ENCODE measurements at places on chromosomes 6 and 20.

DNA sequence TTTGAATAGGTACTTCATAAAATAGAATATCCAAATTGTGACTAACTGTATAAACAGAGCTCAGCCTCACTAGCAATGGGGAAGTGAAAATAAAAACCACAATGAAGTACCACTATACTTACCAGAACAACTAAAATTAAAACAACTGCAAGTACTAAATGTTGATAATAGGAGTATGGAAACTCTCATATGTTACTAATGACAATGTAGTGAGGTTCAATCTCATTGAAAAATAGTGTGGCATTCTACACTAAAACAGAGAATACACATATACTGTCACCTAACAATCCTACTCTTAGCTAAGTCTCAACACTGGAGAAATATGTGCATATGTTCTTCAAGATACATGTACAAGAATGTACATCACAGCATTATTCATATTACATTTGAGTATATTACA is 132.0 kb upstream of the CARMIL1 start:
- no peak for DNase-seq

DNA sequence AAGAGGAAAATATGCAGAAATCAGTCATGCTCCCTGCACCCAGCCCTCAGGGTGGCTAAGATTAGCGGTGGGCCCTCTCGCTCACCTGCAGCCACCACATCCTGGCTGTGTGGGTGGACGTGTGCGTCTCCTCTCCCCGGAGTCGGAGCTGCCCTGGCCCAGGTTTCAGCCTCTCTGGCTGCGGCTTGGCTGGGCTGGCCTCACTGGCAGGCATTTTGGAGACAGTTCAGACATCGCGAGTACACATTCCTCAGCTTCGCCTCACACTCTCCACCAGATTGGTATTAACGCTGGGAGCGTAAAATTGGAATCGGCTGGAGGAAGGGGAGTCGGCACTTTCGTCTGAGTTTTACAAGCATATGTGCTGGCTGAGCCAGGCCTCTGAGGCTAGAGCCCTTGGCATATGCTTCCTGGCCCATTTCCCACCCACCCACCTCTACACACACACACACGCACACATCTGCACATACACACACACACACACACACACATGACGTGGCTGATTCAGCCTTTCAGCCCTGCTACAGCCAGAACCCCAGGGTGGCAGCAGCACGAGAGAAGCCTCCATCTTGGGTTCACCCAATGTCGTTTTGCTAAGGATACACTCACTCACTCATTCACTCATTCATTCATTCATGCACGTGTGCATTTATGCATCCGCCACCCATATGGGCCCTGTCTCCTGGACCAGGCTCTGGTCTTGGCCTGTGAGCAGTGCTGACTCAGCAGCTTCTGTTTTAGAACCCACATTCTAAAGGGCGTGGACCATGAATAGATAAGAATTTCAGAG is 42.9 kb downstream of the BCAS4 start:
- no peak for DNase-seq

- no peak for DNase-seq
These were observed 9.9 kb upstream of the PCIF1 start for GRCh38 chr20:45924391-45925261.

DNA sequence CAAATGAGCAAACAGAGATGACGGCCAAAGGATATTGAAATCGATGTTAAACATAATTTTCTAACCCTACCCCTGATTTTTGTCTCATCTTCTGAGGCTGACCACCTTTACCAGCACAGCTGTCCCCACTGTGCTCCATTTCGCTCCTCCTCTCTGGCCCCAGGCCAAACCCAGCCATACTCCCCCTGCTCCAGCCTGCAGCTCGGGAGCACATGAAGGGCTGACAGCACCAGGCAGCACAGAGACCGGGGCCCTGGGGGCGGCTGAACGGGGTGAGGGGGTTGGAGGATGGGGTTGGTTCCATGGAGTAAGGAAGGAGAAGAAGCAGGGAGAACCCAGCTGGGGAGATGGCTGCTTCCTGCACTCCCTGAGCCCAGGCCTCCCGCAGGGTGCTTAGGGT is 3.2 kb upstream of the NCR2 start:
- no peak for DNase-seq

DNA sequence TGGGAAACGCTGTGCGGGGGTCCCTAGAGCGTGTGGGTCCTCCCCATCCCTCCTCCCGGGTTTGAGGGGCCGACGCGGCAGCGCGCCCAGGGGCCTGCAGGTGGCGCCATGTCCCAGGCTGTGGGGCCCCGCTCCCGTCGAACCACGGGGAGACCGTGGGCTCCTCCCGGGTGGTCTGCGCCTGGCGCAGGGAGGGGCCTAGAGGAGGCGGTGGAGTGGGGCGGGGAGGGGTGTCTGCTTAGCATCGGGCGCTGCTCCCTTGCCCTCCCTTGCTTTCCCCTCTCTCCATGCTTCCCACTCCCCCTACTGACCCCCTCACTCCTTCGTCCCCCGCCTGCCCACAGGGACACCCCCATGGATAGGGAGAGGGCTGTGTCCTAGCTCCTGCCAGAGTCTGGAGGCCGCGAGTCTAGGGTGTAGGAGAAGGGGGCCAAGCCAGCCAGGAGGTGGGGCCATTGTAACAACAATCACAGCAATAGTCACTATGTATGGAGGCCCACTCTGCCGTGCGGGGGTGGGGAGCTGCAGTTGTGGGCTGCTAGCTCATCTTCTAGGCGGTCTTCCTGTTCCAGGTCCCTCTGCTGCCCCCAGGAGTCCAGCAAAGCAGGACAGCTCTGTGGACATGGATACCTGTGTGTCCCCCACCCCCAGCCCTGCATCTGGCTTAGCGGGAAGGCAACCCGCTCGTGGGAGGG is 51.7 kb downstream of the CHMP4B start:
- peak; percentile 46 for DNase-seq

DNA sequence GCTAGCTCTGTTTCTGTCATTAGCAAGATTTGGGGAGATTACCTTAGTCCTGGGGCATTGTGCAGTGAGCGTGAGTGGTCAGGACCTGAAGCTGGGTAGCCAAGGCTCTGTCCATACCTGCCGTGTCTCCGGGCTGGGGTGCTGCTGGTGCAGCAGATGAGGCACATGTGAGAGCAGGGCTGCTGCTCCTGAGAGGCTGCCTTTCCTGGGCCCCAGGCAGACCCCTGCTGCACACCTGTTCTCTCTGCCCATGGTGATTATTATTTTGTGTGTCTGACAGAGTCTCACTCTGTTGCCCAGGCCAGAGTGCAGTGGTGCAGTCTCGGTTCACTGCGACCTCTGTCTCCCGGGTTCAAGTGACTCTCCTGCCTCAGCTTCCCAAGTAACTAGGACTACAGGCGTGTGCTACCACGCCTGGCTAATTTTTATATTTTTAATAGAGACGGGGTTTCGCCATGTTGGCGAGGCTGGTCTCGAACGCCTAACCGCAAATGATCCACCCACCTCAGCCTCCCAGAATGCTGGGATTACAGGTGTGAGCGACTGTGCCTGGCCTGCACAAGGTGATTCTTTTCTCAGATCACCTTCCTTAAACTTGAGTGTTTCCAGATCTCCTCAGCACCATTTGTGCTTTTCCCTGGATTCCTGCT is 36.8 kb upstream of the IRF4 start:
- no peak for DNase-seq

Data from HS-27A (cell line).